ENCODE measurements at places on chromosomes 3 and 15. TPM values are rescaled to one million over a fixed set of nuclear protein-coding genes. Genes with fewer than 3 reads are reported as not detected.

- no peak for DNase-seq
Observed at GRCh38 chr15:70538278-70538677, 225.1 kb downstream of the UACA start.

- DNase-seq = peak; percentile 58
Observed at GRCh38 chr15:75508840-75509532, 57.5 kb upstream of the SIN3A start.

CD200 gene
- 2.8 TPM for polyA plus RNA-seq

- DNase-seq = no peak
Observed at GRCh38 chr15:29270169-29270955, 740 bp upstream of the NSMCE3 start.

GRCh38 chr3:11288786-11289637 is 16.8 kb downstream of the ATG7 start:
- DNase-seq = no peak

- no peak for DNase-seq
Observed at GRCh38 chr3:148158210-148158609, 539.5 kb upstream of the AGTR1 start.

DNA sequence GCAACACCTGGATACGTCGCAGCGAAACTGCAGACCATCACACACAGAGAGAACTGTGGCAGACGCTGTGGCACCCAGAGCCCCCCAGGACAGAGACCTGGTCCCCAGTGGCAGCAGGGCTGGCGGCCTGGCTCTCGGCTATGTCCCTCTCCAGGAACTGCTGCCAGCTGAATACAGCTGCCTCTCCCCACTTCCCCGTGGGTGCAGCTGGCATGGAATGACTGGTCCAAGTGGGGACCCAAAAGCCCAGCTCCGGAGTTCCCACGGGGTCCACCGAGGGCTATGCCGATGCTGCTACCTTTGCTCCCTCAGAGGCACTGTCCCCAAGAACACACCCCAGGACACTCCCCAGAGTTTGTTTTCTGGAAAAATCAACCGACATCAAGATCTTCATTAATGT is 67.8 kb upstream of the GATA2 start:
- DNase-seq = no peak

SHC4 gene
- polyA plus RNA-seq = not detected

DNA sequence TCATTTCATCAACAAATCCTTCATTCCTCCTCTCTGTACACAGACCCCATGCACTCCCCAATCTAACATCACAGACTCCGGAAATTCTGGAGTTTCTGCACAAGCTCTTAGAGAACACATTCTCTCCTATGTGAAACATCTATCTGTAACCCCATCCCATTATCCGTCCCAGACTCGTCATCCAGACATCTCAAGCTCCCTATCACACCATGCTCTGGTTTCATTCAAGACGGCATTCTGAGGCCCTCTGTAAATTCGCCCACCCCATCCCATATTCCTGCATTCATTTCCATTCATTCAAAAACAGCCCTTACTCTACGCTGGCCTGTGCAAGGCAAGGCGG is 575 bp downstream of the LEO1 start:
- no peak for DNase-seq

GRCh38 chr3:190306513-190307163 is 15.6 kb downstream of the CLDN1 start:
- peak; percentile 62 for DNase-seq

DNA sequence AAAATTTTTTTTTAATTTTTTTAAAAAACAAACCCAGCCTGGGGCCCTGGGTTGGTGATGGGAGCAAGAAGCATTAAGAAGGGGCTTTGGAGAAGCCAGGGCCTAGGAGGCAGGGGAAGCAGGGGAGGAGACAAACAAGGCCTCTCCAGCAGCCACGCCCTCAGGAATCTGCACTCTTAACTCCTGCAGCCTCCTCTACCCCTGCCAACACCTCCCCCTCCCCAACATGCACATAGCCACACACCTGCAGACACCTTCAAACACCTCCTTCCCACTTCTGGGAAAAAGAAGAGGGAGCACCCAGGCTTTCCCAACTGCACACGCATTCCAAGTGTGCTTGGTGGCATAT is 2.7 kb upstream of the DCAF1 start:
- no peak for DNase-seq
